Putamen (tissue), 1 donor: ENCODE measurements at places on chromosomes 6 and 20.
A peak's percentile ranks its signal among the peaks of the same experiment; 100 is the strongest.

GRCh38 chr6:140462453-140463311, 1088.2 kb upstream of the CITED2 start:
- DNase-seq, result no peak

GRCh38 chr6:10412461-10413261, 2.2 kb downstream of the TFAP2A start:
- DNase-seq, result no peak

DNA sequence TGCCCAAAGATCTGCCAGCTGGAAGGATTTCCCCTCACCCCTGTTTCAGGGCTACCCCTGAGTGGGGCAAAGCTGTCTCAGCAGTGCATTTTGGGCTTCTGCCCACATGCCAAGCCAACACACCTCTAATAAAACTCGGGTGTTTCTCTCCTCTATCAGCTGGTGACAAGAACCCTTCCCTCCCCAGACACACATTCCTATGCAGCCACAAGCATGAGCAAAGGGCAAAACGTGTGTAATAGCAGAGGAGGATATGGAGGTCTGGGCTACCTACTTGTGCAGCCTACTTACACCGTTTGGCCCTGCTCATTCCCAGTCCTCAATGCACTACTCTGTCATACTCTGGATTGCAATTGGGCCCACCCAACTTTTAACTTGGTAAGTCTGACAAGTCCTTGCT, 101.3 kb downstream of the IYD start:
- no peak for DNase-seq

DNA sequence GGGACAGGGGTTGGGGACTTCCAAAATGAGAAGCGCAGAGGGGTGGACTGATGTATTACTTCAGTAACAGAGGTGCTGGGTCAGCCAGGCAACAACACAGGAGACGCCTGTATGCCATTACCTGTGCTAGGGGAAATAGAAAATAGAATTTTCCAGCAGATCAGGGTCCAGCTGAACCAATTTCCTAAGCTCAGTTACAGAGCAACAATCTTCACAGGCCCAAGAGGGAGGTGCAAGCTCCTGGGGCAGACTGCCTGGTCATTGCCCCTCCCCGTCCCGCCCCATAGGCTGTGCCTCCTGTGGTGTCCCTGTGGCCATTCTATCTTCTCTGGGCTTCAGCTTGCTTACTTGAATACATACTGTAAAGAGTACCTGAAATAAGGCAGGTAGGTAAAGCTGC, 3.7 kb downstream of the KCNK5 start:
- DNase-seq, result no peak

DNA sequence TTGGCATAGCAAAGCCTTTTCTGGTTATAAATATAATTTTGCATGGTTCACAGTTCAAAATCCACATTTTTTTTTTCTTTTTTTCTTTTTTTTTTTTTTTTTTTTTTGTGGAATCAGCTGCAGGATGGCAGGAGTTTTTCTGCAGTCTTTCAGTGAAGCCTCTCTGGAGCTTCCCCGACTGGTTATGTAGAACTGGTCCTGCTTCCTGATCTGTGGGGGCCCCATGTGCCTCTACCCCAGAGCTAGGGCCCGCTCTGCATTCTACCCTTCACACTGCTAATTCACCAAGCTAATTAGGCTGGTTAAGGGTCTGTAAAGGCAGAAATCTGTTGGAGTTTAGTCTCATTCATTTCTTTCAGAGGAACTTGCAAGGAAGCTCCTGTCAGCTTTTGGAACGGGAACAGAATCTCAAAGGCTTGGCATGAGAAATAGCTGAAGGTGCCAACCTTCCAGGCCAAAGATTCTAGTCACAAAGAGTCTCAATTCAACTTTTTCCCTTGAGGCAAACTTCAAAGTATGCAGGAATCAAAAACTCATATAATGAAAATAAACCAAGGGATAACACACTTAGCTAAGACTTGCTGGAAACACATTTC, 45.5 kb downstream of the HMGN3 start:
- peak; percentile 27 for DNase-seq

GRCh38 chr6:71482742-71483141, 194.1 kb downstream of the OGFRL1 start:
- DNase-seq, result no peak

DNA sequence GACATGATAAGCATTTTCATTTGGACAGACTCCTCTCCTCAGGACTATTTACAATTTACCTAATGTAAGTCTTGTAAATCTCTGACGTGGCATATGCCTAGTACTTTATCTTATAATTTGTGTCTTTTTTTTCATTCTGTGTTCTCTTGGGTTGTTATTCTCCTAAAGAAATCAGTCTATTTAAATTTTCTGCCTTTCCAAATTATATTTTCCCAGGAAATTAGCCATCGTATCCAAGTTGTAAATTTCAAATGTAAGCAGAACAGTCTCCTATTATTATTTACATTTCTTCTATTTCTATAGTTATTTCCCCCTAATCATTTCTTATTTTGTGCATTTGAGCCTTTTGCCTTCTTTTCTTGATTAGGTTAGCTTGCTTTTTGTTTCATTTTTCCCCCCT, 17.5 kb upstream of the BCAS4 start:
- no peak for DNase-seq

DNA sequence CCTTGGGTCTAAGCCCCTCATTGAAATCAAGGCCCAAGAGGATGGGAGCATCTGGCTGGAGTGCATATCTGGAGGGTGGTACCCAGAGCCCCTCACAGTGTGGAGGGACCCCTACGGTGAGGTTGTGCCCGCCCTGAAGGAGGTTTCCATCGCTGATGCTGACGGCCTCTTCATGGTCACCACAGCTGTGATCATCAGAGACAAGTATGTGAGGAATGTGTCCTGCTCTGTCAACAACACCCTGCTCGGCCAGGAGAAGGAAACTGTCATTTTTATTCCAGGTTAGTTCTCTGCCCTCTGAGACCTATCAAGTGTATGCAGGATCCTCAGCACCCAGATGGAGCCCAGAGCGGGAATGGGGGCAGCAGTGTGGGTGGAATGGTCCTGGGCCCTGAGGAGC, 5.1 kb downstream of the BTN2A2 start:
- no peak for DNase-seq

- DNase-seq, result no peak
Measured at GRCh38 chr6:101784094-101784493, 390.6 kb downstream of the GRIK2 start.

DNA sequence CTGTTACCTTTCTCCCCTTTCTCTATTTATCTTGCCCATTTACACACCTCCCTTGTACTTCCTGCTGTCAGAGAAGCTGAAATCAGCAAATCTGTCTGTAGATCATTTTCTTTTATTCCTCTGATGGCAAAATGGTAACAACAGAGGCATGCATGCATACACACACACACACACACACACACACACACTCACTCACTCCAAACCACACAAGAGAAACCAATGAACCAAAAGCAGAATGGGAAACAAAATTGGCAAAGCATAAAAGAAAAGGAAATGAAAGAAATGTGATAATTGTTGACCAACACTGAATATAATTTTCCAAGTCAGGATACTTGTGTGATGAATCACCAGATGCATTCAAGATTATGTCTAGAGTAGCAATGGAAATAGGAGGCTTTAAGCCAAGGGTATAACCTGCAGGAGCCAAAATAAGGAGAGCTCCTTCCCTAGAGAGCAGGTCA, 172.4 kb downstream of the PLCB4 start:
- no peak for DNase-seq

DNA sequence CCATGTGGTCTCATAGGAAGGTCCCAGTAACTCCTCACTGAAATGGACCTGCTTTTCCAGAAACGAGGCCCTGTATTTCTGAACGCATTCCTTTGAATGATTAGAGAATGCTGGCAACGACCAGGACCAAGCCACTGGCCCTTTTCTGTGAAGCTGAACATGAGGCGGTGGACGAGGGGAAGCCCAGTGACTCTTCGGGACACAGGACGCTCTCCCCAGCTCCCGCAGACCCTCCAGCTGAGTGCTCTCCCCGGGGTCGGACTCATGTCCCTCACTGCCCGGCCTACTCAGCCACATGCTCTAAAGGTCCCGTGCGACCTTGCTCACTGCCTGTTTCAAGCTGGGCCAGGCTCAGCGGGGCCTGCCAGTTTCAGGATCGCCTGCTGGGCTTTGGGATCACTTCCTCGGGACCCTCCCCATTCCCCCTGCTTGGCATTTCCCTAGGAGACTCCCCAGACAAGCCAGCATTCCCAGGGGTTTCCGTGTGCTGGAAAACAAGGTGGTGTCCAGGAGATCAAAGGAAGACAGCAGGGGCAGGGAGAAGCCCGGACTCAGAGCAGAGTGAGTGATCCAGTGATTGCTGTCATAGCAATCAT, 2.6 kb upstream of the CST9 start:
- DNase-seq, result no peak

- DNase-seq, result no peak
Measured at GRCh38 chr20:23126281-23127061, 40.3 kb upstream of the CD93 start.

DNA sequence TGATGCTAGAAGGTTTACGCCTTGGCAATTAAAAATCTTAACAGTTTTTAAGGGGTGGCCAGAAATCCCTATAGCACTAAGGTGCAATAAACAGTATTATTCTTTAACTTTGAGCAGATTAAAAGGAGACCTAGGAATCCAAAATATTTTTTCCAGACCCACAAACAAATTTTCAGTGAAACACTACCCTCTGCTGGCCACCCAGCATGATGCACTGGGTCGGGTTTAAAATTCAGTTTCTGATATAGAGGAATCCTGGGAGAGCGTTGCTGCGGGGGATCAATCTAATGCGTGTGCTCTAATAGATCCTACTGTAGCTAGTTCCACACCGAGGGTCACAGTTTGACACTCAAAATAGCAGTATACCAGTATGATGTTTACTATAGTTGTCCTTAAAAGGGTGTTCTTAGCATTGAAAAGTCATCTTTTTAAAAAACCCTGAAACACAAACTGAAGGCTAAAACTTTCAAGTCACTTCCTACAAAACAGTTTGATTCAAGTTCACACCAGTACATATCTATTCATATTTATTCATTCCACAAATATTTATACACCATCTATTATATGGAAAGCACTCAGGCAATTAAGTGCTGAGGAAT, 10.2 kb downstream of the UBE3D start:
- DNase-seq, result peak; percentile 65

- no peak for DNase-seq
Measured at GRCh38 chr6:74152096-74152675, 456.2 kb downstream of the CD109 start.

- peak; percentile 55 for DNase-seq
Measured at GRCh38 chr6:41940759-41941279, 789 bp downstream of the CCND3 start.

- no peak for DNase-seq
Measured at GRCh38 chr6:94478133-94479005, 1059.0 kb upstream of the EPHA7 start.

- DNase-seq, result no peak
Measured at GRCh38 chr20:24786111-24786495, 163.0 kb upstream of the CST7 start.

DNA sequence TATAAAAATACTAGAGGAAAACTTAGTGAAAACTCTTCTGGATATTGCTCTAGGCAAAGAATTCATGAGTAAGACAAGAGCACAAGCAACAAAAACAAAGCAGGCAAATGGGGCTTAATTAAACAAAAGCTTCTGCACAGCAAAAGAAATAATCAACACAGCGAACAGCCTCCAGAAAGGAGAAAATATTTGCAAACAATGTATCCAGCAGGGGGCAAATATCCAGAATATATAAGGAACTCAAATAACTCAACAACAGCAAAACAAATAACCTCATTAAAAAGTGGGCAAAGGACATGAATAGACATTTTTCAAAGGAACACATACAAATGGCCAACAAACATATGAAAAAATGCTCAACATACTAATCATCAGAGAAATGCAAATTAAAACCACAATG, 17.1 kb upstream of the HECA start:
- no peak for DNase-seq

GRCh38 chr6:74458536-74458935, 747.3 kb downstream of the COL12A1 start:
- no peak for DNase-seq

DNA sequence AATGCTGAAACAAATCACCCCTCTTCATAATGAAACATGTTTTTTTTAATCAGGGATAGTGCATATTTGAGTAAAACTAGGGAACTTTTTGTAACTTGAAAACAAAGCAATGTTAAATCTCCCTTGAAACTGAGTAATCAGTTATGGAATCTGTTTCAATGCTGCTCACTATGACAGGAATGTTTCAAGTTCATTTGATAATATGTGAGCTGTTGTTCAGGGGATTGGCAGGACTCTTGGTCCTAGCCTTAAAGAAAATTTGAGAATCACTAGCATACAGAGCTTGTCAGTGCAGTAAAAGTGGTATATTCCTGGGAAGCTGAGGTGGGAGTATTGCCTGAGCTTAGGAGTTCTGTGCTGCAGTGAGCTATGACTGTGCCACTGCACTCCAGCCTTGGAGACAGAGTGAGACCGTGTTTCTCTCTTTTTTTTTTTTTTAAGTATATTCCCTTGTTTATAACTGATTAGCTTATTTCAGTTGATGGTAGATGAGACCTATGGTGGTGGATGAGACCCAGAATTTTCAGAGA, 21.6 kb upstream of the CALHM6 start:
- DNase-seq, result no peak

GRCh38 chr20:49620364-49621240, 52.7 kb upstream of the PTGIS start:
- no peak for DNase-seq

DNA sequence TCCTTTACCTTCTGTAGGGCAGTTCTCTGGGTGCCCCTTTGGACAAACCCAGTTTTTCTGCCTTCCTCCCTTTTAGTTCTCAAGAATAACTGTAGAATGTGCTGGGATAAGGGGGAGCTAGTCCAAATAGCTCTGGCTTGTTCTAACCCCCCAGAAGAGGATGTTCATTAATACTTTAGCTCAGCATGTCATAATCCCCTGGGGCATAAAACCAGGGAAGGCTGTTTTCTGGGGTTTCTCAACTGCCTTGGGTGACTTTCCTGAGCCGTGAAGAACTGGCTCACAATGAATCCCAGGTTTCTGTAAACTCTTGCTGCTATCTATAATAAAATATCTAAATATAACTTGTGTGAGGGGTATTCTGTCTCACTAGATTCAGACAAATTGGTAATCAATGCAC, 44.5 kb upstream of the RNF217 start:
- DNase-seq, result no peak

- DNase-seq, result no peak
Measured at GRCh38 chr20:37237656-37238055, 24.0 kb downstream of the GHRH start.

- no peak for DNase-seq
Measured at GRCh38 chr6:148492654-148493290, 150.1 kb downstream of the SASH1 start.

- no peak for DNase-seq
Measured at GRCh38 chr6:13342414-13343019, 14.2 kb upstream of the TBC1D7 start.

GRCh38 chr6:133806382-133807140, 82.4 kb upstream of the TCF21 start:
- no peak for DNase-seq
